CD4-positive, alpha-beta T cell (primary cell): ENCODE measurements at places on chromosomes 2 and 18.

- no peak for DNase-seq
- no peak overlapping the region for H3K4me3 ChIP-seq
- no peak overlapping the region for H3K27ac ChIP-seq
These were observed 26.6 kb downstream of the LPIN2 start for GRCh38 chr18:2986150-2986865.

DNA sequence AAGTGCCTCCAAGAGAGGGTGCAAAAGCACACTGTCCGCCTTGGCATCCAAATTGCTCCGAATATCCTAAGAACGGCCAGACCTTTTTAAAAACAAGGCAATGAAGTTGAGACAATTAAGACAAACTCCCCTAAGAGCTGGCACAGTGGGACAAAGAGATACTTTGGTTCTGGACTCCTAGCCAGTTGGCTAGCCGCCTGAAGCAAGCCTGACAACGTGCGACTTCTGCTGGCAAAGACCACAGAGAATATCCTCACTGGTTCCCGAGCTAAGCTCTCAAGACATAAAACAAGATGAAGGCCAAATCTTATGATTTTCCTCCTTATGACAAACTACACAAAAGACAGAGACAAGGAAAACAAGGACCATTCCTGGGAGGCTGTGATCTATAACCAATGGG, 32.7 kb downstream of the CHRNA1 start:
- no peak overlapping the region for H3K27ac ChIP-seq
- peaks cover 20% of the 10 kb centered on the region for H3K4me1 ChIP-seq
- H3K4me3 ChIP-seq: no peak overlapping the region
- no peaks in the 10 kb centered on the region for H3K36me3 ChIP-seq
- DNase-seq: no peak

DNA sequence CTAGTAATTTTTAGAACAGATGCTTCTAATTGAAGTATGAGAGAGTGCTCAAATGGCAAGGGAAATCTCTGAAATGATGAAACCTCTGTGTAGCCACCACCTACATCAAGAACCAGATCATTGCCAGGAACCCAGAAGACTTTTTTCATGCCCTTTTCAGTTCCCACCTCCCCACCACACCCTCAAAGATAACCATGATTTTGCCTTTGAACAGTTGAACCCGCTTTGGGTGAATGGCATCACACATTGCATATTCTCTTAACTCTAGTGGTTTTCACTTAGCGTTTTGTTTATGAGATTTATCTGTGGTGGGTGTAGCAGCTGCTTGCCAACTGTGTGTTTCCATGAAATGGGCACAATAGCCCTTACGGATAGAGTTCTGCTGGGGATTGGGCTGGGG, 142.9 kb upstream of the HDAC4 start:
- H3K4me1 ChIP-seq: peaks cover 18% of the 10 kb centered on the region
- H3K27ac ChIP-seq: no peak overlapping the region
- no peaks in the 10 kb centered on the region for H3K27me3 ChIP-seq
- DNase-seq: no peak
- H3K36me3 ChIP-seq: no peaks in the 10 kb centered on the region
- no peak overlapping the region for H3K4me3 ChIP-seq

DNA sequence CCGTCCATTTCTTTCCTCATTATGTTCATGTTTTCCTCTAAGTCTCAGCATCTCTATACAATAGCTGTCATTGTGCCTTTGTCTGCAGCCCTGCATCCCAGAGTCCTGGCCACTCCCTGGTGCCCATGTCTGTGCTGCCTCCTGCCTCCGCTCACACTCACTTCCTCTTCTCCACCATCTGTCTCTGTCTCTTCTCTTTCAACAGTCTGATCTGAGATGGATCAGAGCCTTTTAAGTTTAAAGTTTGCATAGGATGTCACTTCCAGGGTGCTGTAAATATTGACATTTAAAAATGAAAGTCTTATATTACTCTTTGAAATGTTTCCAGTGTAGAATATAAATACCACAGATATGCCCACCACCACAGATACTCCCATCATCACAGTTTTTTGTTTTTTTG, 42.7 kb downstream of the UBE2F start:
- H3K36me3 ChIP-seq: peaks cover 9% of the 10 kb centered on the region
- peaks cover 3% of the 10 kb centered on the region for H3K4me1 ChIP-seq

DNA sequence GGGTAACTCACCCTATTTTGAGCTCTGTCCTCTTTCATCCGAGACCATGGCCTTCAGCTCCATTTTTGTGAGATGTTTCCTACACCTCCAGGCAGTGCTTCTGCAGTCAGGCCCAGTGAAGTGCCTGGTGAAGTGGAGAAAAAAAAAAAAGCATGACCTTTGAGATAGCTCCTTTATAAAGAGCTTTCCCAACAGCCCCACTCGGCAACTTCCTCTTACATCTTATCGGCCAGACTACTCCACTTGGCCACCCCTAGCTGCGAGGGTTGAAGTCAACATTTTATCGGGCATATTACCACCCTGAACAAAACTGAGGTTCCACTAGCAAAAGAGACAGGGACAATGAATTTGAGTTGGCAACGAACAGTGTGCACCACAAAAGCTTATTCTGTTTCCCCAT, 124.8 kb upstream of the RNF152 start:
- no peaks in the 10 kb centered on the region for H3K36me3 ChIP-seq
- DNase-seq: no peak
- no peak overlapping the region for H3K27ac ChIP-seq
- H3K4me3 ChIP-seq: no peak overlapping the region
- H3K27me3 ChIP-seq: no peaks in the 10 kb centered on the region

DNA sequence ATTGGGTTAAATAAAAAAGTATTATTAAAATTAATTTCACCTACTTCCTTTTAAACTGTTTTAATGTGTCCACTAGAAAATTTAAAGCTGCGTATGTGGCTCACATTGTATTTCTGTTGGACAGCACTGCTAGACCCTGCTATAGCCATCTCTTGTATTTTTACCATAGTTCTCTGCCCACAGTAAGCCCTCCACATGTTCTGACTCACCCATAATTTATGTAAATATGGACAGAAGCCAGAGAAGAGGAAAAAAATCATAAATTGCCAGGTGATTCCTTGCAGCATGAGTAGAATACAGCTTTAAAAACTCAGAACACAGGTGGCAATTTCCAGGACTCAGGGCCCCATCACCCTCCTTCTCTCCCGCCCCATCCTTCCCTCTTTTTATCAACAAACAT, 142.4 kb upstream of the MEX3C start:
- H3K27me3 ChIP-seq: peaks cover 17% of the 10 kb centered on the region
- H3K27ac ChIP-seq: no peak overlapping the region
- no peak overlapping the region for H3K4me3 ChIP-seq
- no peak for DNase-seq
- no peaks in the 10 kb centered on the region for H3K36me3 ChIP-seq

GRCh38 chr2:71500426-71501079, 47.2 kb downstream of the DYSF start:
- no peak overlapping the region for H3K27ac ChIP-seq
- no peak overlapping the region for H3K4me3 ChIP-seq
- no peaks in the 10 kb centered on the region for H3K27me3 ChIP-seq
- no peaks in the 10 kb centered on the region for H3K4me1 ChIP-seq

DNA sequence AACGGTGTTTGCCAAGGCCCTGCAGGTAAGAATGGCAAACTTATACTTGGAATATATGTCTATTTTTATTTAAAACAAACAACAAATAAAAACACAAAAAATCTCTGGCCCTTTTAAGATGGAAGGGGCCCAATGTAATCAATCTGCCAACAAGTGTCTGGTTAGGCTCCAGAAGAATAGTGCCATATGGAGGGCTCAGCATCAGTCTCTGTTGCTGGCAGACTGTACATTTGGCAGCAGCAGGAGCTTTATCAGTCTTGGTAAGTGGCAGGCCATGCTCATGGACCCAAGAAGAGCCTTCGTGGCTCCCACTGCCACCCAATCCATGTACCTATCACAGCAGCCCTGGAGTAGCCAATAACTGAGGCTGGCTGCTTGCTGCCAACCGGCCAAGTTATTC, 101.1 kb downstream of the GALNT3 start:
- H3K4me1 ChIP-seq: no peaks in the 10 kb centered on the region
- DNase-seq: no peak
- no peak overlapping the region for H3K4me3 ChIP-seq
- no peaks in the 10 kb centered on the region for H3K27me3 ChIP-seq
- no peak overlapping the region for H3K27ac ChIP-seq

- H3K27ac ChIP-seq: no peak overlapping the region
- H3K27me3 ChIP-seq: no peaks in the 10 kb centered on the region
- no peaks in the 10 kb centered on the region for H3K4me1 ChIP-seq
These were observed 298.2 kb downstream of the TCF4 start for GRCh38 chr18:55289775-55290174.

DNA sequence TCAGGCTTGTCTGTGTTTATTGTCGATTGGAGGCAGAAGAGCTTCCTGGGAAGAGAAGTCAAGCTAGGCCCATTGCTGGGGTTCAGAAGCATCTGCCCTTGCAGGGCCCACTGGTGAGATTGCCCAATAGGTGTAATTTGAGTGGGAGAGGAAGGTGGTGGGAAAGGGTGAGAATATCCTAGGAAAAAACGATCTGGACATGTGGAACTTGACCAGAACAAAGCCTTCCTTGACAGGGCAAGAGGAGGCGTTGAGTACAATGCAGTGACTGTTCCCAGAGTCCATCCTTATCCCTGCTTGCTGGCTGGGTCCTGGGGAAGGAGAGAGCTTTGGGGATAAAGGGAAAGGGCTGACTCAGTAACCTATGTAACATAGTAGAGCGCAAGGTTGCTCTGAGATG, 27.1 kb downstream of the NABP1 start:
- no peak overlapping the region for H3K4me3 ChIP-seq
- no peak overlapping the region for H3K27ac ChIP-seq
- peaks cover 12% of the 10 kb centered on the region for H3K36me3 ChIP-seq
- DNase-seq: no peak
- no peaks in the 10 kb centered on the region for H3K27me3 ChIP-seq

- no peak overlapping the region for H3K27ac ChIP-seq
- H3K4me3 ChIP-seq: no peak overlapping the region
- DNase-seq: no peak
- H3K36me3 ChIP-seq: no peaks in the 10 kb centered on the region
- H3K4me1 ChIP-seq: peaks cover 22% of the 10 kb centered on the region
These were observed 62.6 kb upstream of the RPL31 start for GRCh38 chr2:100939445-100939844.

- no peaks in the 10 kb centered on the region for H3K36me3 ChIP-seq
- H3K27me3 ChIP-seq: peaks cover 4% of the 10 kb centered on the region
- H3K4me3 ChIP-seq: no peak overlapping the region
- no peak for DNase-seq
- no peaks in the 10 kb centered on the region for H3K4me1 ChIP-seq
These were observed 131.5 kb upstream of the SMAD2 start for GRCh38 chr18:48061781-48062570.

GRCh38 chr2:147045113-147045512, 799.7 kb upstream of the ACVR2A start:
- no peak overlapping the region for H3K4me3 ChIP-seq
- no peaks in the 10 kb centered on the region for H3K27me3 ChIP-seq
- H3K4me1 ChIP-seq: no peaks in the 10 kb centered on the region
- DNase-seq: peak; percentile 56
- no peaks in the 10 kb centered on the region for H3K36me3 ChIP-seq

DNA sequence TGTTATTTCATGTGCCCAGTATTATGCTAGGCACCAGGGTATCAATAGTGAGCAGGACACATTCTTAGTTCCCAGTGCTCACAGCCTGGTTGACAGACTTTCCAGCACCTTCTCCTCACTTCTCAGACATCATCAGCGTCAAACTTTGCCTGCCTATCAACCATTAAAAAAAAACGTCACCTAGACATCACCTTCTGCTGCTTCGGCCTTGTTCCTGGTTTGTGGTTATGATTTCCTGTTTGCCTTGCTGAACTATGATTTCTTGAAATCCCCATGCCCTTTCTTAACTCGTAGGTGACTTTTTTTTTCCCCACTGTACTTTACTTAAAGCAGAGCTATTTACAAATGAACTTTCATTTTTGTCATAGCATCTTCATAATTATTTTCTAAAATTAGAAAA, 60.4 kb upstream of the NABP1 start:
- no peaks in the 10 kb centered on the region for H3K27me3 ChIP-seq
- H3K27ac ChIP-seq: peak overlapping the region; percentile 90
- no peak overlapping the region for H3K4me3 ChIP-seq
- no peaks in the 10 kb centered on the region for H3K36me3 ChIP-seq
- DNase-seq: peak; percentile 91
- peaks cover 31% of the 10 kb centered on the region for H3K4me1 ChIP-seq

GRCh38 chr18:78780719-78781600, 198.7 kb upstream of the SALL3 start:
- H3K27me3 ChIP-seq: no peaks in the 10 kb centered on the region
- H3K4me1 ChIP-seq: no peaks in the 10 kb centered on the region
- no peak for DNase-seq
- H3K27ac ChIP-seq: no peak overlapping the region
